ENCODE measurements at places on chromosomes 7 and 10.

DNA sequence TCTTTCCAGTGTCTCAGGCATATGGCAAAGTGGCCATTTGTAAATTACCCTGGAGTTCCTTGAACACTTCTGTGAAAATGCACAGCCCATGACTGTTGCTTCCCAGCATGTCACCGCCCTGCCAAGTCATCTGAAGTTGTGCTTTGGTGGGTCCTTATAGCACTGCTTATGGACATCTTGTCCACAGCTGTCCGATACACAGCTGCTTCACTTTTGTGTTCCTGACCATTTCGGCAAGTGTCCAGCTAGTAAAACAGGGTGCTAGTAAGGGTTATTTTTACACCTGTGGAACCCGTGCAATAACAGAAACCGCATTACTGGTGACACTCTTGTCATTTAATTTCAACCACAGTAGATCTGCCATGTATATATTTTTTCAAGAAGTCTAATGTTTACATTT lies 29.7 kb downstream of the PIP4K2A start:
- DNase-seq: no peak

DNA sequence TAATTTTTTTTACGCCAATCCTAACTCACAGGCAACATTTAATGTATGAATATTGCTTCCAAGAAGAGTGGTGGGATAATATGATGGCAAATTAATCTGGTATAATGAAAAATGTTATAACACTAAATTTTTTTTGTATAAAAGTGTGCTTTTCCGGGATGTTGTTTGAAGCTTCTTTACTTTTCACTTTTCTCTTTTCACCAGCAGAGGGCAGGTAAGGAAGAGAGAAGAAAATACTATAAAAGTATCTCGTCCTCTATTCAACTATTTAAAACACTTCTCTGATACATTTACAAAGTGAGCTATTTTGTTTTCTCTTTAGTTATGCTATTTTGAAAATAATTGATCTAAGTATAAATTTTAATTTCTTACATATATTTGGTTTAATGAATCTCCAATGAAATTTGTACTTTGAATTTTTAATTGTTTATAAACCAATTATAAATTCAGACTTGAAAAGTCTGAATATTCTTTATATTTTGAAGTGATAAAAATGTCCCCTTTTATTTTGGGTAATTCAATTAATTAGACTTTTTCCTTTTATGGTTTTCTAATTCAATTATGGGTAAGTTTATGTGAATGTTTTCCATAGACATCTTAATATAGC lies 20.7 kb upstream of the CFTR start:
- DNase-seq: no peak

- DNase-seq: no peak
Observed at GRCh38 chr10:9834434-9834833, 1183.2 kb upstream of the CELF2 start.

- DNase-seq: no peak
Observed at GRCh38 chr10:44935966-44936295, 23.7 kb upstream of the RASSF4 start.

- no peak for DNase-seq
Observed at GRCh38 chr10:88361494-88361893, 221.6 kb downstream of the RNLS start.

DNA sequence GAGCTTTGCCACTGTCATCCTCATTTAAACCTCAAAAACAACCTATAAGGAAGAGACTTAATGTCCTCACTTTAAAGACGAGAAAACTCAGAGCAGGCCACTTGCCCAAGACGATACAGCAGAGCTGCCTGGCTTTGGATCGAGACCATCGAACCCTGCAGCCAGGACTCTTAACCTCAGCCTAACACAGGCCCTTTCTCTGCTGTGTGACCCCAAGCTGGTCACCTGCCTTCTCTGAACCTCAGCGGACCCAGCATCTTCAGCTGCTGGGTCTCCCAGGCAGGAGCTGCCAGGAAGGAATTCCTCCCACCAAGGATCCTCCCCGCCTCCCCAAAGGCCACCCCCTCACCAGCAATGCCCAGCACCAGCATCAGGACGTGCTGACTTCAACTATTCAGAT lies 32.7 kb downstream of the TNRC18 start:
- DNase-seq: no peak

- no peak for DNase-seq
Observed at GRCh38 chr10:132560241-132560731, 22.7 kb downstream of the INPP5A start.

DNA sequence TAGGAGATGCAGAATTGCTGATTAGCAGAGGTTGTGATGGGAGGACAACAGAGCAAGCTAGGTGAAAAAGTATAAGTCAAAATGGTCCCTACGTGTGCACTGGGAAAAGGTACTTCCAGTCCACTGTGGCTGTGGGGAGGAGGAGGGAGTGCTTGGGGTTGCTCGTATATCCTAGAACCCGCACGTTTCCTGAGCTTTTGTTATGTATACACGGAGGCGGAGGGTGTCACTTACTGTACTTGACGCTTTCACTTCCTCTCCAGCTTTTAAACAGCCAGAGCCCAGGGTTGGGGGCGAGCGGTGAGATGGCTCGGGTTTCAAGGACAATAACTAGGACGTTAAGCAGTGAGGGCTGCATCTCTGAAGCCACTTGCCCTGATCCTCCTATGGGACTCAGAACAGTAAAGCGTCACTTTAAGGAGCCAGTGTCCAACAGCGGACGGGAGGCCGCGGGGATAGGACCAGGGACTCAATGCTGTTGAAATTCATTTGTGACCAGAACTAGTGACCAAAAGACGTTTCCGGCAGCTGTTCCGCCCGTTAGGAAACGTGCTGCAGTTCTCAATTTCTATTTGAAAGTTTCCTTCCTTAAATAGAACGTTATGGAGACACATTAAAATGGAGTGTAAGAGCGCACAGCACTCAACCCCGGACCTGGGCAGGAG lies 985 bp upstream of the ETV1 start:
- DNase-seq: no peak

GRCh38 chr7:135662123-135662372 lies 266 bp upstream of the STMP1 start:
- no peak for DNase-seq

GRCh38 chr10:7773845-7774801 lies 13.7 kb downstream of the KIN start:
- no peak for DNase-seq

DNA sequence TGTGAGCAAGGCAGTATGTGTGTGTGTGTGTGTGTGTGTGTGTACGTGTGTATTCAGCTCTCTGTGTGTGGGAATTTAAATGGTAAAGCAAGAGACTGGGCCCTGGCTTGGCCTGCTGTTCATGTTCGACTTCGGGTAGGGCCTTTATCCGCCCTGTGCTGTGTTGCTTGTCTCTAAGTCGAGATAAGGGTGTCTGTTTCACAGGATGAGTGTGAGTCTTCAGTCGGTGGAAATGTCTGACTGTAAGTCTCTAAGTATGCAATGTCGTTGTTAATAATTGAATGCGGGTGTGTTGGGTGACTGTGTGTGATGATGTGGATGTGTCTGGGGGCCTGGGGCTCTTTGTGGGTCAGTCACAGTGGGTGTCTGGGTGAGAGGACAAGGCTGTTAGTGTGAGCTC lies 34.8 kb downstream of the HIF1AN start:
- DNase-seq: no peak

DNA sequence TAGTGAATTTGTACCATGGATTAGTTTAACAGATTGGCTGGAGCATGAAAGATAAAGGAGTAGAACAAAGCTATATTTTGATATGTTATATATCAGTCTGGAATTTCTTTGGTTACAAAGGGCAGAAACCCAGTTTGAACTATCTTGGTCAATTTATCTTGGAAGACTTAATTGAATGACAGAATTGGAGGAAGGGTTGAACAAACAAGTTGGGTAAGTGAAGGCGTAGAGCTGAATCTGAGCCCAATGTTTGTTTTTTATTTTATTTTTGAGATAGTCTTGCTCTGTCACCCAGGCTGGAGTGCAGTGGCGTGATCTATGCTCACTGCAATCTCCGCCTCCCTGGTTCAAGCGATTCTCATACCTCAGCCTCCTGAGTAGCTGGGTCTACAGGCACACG lies 21.8 kb upstream of the JCAD start:
- no peak for DNase-seq

DNA sequence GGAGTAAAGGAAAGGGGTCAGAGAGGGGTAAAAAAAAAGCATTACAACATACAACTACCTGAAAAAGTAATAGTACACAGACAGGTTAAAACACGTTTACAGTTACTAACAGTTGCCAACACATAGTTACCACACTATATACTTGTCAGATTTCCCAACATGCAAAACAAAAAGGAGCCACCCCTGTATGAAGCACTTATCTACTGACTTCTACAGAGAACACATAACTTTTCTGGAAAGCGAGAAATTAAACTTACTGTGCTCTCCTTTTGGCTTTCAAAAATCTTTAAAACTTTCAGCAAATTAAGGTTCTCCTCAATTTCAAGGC lies 2.1 kb downstream of the ABI1 start:
- no peak for DNase-seq

- DNase-seq: no peak
Observed at GRCh38 chr7:18590744-18591340, 95.3 kb downstream of the HDAC9 start.

DNA sequence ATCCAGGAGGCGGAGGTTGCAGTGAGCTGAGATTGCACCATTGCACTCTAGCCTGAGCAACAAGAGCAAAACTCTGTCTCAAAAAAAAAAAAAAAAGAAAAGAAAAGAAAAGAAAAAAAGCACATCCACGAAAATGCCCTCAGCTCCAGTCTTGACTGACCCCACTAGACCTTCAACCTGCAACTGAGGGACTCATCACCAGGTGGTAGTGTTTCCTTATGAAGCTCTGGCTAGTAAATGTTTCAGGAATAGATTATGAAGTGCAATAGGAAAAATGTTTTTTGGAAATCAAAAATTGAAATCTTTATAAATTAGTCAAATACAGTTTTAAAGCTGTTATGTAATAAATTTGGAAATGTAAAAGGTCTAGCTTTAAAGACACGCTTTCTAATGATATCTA lies 22.4 kb downstream of the TLL2 start:
- no peak for DNase-seq

GRCh38 chr7:55351263-55351662 lies 13.9 kb upstream of the LANCL2 start:
- no peak for DNase-seq

DNA sequence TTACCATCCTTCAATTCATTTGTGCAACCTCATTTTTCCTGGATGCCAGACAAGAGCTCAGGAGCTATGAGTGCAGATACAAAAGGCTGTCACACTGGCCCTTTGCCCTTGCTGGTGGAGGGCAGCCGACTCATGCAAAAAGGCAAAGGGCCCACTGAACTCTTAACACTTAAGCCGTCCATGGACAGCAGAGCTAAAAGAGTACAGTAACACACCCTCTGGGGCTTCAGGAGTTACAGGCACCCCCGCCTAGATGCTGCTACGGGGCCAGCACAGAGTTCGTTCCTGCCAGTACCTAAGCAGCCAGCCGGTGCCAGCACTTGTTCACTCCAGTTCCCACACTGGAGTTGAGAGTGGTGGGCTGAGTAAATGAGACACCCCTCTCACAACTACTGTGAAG lies 69.9 kb upstream of the MRLN start:
- no peak for DNase-seq

DNA sequence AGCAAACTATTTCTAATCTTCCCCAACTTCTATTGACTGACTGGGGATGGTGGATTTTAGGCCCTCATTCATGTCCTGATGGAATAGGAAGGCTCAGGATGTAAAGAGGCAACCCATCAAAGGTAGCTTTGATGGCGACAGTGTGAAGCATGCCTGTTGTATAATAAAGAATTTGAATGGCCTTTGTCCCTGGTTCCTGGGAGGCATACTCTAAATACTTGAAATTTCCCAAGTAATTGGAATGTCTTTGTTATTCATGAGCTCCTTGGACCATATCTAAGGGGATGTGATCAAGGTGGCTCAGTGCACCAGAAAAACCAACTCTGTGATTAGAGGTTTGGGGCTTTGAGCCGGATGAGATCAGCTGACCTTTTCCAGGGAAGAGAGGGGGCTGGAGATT lies 264.5 kb upstream of the NEBL start:
- no peak for DNase-seq

Data from stimulated activated CD8-positive, alpha-beta memory T cell treated with anti-CD3 and anti-CD28 coated beads, Interleukin-15, amount 100 ng/mL, for 24 hours (primary cell).